CD4-positive, alpha-beta T cell treated with Interferon gamma for 1 hour (primary cell): ENCODE measurements at places on chromosomes 4 and X.

DNA sequence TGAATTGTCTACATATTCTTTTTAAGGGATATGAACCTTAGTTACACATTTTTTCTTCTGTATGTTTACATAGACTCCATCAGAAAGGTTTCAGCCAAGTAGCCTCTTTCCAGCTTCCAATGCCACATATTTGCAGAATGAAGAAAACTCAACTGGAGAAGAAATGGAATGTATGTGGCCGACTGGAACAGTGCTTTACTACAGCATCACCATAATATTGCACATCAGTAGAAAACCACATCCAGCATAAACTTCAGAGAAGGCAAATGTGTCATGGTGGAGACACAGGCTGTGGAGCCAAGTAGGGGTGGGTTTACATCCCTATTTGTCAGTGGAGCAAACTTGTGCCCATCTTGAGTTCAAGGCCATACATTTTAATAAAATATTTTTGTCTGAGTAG lies 204.8 kb upstream of the LDB2 start:
- no peak for DNase-seq

DNA sequence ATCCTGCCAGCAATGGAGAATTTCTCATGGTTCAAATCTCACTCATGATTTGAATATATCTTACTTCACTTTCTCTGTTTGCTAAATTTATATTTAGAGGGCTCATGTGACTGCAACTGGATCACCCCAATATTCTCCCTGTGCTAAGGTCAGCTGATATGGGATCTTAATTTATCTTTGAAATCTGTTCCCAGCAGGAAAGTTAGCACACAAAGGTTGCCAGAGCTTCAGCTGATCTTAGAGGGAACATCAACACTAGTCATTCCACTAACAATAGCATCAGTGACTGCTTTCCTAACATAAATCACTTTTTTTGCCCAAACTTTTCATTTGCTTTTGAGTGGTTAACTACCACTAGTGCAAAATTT lies 1270.0 kb downstream of the ARAP2 start:
- no peak for DNase-seq

DNA sequence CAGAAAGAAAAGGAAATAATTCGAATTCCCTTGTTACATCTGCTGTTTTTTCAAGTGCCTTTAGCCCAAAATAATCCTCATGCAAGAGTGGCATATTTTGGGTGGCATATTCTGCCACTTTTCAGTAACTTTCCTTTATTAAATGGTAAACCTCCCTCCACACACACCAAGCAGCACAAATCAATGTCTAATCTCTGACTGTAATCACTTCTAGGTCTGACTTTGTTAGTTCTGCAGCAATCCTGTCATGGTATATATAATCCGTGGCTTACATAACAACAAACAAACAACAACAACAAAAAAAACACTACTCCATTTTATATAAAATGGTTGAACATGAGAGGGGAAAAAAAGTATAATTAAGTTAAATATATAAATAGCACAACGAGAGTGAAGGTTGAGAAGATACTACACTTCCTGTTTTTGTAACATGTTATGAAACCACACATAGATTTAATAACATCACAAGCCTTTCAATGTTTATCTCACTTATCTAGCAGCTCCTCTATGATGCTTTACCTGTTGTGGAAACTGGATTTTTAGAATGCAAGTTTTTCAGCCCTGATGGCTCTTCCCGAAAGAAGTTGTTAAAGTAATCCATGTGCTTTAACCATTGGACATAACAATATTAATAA lies 715.4 kb downstream of the GRXCR1 start:
- DNase-seq, result no peak

GRCh38 chr4:188201851-188202250 lies 62.6 kb downstream of the TRIML1 start:
- no peak for DNase-seq

DNA sequence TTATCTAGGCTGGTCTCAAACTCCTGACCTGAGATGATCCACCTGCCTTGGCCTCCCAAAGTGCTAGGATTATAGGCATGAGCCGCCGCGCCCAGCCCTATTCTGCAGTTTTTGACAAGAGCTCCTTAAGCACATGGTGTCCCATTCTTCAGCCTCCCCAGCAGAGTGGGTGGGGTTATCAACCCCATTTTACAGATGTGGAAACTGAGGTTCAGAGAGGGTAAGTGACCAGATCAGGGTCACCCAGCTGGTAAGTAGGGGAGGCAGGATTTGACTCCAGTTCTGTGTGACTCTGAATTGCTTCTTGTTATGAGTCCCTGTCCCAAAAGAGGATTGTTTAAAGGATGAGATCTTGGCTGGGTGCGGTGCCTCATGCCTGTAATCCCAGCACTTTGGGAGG lies 14.5 kb downstream of the MAN2B2 start:
- no peak for DNase-seq

DNA sequence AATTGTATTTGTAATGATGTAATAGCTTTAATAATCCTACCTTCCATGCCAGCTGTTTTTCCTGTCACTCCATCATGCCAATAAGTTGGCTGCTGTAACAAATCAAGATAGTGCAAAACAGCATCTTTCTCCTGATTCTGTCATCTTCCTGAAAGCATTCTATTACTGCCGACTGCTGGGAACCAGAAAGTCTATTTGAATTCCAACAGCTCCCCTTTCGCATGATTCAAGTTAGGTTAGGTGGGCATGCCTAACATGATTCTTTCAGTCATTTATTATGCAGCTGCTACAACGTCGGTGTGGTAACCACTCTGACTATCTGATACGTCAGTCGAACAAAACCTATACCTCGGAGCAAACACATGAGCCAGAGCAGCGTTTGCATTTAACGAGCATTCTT lies 127.9 kb upstream of the DMD start:
- DNase-seq, result no peak

GRCh38 chr4:101020956-101021355 lies 326.4 kb downstream of the PPP3CA start:
- DNase-seq, result no peak

GRCh38 chr4:136861091-136861490 lies 671.2 kb downstream of the PCDH18 start:
- DNase-seq, result no peak

DNA sequence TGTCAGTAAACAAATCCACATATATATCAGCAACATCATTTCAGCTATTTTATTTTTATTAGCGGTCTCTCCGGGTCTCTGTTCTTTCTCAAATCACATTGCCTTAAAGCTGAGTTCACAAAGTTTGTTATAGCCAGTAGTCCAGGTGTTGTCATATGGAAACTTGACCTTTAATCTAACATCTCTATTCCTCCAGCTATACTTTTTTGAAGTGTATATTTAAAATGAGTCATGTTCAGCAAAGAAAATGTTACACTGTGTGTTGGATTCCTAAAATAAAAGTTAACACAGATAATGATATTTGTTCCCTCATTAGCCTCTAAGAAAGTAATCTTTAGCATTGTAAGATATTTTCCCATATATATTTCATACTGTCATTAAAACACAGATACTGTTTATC lies 63.6 kb downstream of the SMARCAD1 start:
- no peak for DNase-seq

DNA sequence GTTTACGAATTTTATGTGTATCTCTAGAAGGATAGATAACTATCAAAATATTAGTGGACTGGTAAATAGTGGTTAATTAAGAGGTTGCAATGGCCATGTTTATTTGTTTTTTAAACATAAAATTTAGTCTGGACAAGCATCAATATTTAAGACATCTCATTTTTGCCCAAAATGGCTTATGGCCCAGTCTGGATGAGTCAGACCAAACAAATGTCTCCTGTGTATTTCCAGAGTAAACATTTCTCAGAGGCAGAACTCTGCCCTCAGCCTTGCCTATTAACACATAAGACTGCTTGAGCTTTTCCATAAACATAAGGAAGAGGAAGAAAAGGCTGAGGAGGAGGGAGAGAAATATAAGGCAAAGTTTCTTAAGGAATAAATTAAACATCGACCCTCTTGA lies 277.1 kb upstream of the DIAPH2 start:
- DNase-seq, result no peak

GRCh38 chr4:148095346-148095923 lies 346.8 kb downstream of the NR3C2 start:
- no peak for DNase-seq

DNA sequence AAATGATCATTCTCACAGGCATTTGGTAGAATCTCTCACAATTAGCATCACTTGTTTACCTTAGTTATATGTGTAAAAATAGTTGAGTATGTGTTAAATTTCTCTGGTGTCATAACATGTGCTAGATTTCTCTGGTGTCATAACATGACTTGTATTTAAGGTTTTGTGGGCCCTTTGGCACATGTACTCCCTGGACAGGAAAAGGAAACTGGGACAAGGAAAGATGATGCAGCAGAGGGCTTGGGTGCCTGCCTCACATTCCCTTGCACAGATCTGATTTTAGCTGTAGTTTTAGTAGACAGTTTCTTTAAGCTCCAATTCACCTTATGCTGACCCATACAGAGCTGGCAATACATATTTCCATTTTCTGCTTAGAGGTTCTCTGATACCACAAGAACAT lies 726.0 kb downstream of the C4orf33 start:
- DNase-seq, result no peak

DNA sequence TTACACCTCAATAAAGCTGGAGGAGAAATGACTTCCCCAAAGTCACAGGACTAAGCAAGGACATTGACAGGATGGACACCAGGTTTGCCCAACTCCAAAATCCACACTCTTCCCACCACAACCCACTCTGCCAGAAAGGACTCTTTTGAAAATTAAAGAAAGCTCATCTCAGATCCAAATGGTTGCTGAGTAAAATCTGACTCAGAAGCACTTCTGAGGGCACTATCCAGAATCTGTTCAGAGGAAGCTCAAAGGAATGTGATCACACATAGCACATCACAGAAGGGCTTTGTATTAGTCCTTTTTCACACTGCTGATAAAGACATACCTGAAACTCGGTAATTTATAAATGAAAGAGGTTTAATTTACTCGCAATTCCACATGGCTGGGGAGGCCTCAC lies 155.5 kb downstream of the RAB28 start:
- no peak for DNase-seq

- no peak for DNase-seq
These were observed 30.6 kb upstream of the PLAC1 start for GRCh38 chrX:134688839-134689238.

GRCh38 chr4:947491-947971 lies 15.3 kb downstream of the TMEM175 start:
- no peak for DNase-seq

- DNase-seq, result no peak
These were observed 126.0 kb downstream of the TENM3 start for GRCh38 chr4:182369211-182369610.

GRCh38 chr4:154719087-154719486 lies 24.7 kb upstream of the LRAT start:
- no peak for DNase-seq

DNA sequence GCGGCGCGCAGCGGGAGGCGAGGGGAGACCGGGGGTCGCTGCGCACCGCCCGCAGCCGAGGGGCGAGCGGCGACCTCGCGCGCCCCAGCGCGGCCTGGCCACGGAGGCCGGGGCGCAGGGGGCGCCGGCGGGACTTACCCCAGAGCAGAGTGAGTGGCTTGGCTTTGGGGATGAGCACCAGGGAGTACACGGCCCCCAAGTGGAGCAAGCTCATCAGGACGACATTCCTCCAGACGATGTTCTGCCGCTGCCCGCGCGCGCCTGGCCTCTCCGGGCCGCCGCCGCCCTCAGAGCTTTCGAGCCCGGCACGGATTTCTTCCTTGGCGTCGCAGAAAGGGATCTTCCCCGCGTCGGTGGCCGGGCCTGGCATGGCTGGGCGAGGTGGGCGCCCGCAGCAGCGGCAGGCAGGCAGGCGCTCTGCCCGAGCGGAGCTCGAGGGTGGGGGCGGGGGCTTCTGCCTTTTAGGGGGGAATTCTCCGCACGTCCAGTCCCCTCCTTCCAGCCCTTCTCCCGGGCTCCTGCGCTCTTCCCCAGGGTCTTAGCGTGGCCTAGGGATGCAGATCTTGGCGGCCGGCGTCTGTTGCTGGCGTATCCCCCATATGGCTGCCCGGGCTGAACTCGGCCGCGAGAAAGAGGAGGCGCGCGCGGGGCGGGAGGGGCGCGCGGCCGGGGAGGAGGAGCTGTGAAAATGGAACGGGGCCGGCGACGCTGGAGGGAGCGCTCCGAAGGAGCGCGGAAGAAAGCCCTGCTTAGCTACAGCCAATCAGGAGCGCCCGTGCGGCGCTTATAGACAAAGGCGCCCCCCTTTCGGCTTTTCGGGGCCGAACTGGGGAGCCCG lies at the start of gene SCD5:
Gene SCD5 (minus strand): TSS at position 629 of the 838 bp plus-strand sequence. CDS start 259 bp downstream, at position 370.
- DNase-seq, result peak; percentile 64

- no peak for DNase-seq
These were observed 160.6 kb upstream of the WDFY3 start for GRCh38 chr4:85126991-85127591.

DNA sequence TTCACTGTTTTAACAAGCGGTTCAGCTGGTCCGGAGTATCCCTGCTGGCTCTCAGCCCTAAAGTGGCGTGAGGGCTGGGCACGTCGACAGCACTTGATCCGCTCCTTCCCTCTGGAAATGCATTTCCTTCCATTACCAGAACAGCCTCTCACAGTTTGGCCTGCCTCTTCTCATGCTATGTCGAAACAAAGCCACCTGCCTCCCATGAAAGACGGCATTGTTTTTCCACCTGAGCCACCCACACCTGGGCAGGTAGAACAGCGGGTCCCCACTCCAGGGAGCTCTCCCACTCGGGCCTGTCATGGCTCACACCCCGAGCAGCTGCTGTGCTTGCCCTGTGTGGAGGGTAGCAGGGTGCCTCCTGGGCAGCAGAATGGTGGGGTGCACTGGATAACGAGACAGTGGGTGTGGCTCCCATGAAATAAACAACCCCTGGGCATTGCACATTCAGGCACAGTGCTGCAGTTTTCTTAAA lies 86.2 kb downstream of the FHDC1 start:
- no peak for DNase-seq

DNA sequence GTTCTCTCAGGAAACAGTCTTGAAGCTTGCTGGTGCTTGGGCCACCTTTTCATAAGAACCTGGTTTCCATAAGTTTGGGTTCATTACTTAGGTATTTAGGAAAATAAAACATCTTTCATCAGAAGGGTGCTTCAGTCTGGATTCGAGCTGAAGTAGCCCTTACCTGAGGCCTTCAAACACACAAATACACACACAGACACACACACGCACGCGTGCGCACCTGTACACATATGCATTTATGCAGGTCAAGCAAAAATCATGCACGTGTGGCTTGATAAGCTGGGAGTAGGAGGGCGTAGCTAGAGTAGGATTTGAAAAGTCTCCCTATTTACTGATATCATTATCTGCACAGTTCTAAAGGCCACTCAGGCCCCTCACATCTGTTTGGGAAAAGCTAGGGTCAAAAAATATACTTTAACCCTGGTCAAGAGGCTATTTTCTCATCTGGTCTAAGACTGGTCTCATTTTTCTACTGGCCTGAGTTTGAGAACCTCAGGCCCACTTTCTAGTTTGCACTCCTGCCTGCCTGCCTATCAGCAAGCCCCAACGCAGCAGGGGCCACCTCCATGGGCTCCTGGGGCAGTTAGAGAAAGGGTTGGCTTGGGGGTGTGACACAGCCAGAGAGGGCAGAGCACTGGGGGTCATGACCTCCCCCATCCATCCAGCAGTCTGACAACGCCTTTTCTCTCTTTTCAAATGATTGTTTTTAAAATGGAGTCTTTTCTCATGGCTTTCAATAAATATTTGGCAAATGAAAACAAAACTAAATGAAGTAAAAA lies 64.3 kb downstream of the RASL11B start:
- DNase-seq, result no peak
